ENCODE measurements at places on chromosomes 16 and 17. TPM values are rescaled to one million over a fixed set of nuclear protein-coding genes. Genes with fewer than 3 reads are reported as not detected.
A peak's percentile ranks its signal among the peaks of the same experiment; 100 is the strongest.

DNA sequence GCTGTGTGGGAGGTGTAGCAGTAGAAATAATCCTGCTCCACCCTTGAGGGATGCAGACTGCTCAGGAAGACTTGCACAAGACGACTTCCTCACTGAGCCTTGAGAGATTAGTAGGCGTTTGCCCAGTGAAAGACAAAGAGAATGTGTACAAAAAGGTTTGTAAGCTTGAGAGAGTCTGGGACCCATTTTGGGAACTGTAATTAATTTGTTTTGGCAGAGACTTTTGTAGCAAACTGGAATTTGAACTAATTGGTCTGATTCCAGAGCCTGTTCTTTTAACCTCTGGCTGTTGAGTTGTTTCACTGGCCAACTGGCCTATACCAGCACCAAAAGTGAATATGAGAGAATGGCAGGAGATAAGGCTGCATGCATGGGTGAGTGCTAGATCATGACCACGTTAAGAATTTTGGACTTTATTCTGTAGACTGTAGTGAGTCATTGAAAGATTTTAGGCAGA is 75.5 kb downstream of the AATF start:
- no peak for DNase-seq

The SHCBP1 gene
- total RNA-seq, result 17.1 TPM

GRCh38 chr16:54977211-54977610 is 46.5 kb downstream of the IRX5 start:
- DNase-seq, result no peak

GRCh38 chr16:1907226-1907860 is 10.9 kb downstream of the HS3ST6 start:
- DNase-seq, result no peak

The SOX15 gene
- 3.9 TPM for total RNA-seq

The ABCC11 gene
- total RNA-seq, result 0.76 TPM

- DNase-seq, result no peak
Measured at GRCh38 chr16:50311134-50311528, 44.8 kb downstream of the ADCY7 start.

The RASD1 gene
- 0.89 TPM for total RNA-seq

The TPSB2 gene
- total RNA-seq, result not detected

The SCNN1G gene
- not detected for total RNA-seq

GRCh38 chr17:30267625-30268024 is 24.1 kb downstream of the BLMH start:
- DNase-seq, result peak; percentile 68

- DNase-seq, result no peak
Measured at GRCh38 chr17:10224582-10225195, 26.3 kb upstream of the GAS7 start.

The GLP2R gene
- total RNA-seq, result not detected

GRCh38 chr16:84156342-84156784 is 11.3 kb downstream of the DNAAF1 start:
- peak; percentile 42 for DNase-seq

DNA sequence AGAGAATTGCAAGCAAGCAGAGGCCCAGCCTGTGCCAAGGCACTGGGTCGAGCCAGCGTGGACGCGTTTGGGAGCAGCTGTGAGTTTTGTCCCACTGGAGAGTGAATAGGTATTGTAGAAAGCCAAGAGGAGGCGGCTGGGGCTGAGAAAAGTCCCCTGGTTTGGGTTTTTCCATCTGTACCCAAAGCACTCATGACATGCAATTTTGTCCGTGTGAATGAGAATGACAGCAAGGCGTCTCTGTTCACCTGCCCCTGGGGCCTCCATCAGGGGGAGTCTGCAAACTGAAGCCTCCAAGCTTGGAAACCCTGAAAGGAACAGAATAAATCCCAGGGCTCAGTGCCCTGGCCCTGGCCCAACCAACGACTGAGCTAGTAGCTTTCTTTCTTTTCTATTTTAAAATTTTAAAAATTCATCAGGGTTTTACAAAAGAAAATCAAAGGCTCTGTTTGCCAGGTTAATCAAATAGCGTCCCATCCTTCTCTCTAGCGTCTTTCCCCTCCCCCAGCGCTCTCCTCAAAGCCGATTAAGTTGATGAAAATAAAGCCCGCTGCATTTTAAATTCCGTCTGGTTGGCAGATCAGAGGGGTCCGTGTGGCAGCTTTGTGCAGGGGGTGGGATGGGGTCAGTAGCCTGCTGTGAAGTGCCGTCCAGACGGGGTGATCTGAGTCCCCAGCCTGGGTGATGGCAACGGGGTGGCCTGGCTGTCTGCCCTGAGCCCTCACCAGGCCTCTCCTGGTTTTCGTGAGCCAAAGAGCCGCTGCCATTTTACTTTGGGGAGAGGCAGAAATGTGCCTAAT is 171.0 kb downstream of the KATNIP start:
- DNase-seq, result peak; percentile 9

DNA sequence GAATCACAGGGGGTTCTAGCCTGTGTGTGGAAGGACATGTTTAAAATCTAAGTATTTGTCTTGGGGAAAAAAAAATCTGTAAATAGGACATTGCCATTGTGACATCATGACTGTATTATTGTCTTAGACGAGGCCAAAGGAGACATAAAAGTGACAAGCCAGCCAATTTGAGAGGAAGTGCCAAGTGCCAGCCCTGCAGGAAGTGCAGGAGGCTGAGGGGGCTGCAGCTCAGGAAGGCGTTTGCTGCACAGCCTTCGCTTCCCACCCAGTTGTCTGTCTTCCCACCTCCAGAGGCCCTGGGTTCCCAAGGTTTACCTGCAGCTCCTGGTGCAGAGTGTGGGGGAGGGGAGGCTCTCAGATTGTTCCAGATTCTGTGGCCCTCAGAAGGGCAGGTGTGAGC is 1.3 kb downstream of the ADCY7 start:
- DNase-seq, result no peak

The DNAH9 gene
- not detected for total RNA-seq

The NHERF2 gene
- 39.7 TPM for total RNA-seq

DNA sequence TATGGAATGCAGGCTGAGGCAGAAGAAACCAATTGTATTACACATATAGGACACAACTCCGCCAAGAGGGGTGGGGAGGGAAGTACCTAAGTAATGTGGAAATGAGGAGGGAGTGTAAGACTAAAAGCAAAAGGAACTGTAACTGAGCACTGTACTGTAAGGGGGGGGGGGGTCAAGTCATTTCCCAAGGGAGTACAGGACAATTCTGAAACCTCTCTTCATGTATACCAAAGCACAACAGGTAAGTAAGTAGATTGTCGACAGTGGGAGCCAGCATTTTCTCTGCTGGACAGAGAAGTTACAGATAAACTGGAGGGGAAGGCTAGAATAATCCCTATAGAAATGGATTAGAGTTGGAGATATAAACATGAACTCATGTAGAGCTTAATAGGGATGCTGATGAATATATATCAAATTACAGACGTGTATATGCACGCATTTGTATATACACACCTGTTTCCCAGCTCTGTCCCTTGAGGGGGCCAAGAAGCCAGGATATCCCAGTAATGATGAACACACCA is 6.4 kb downstream of the USP22 start:
- DNase-seq, result peak; percentile 51
